ENCODE measurements at places on chromosomes 1 and 21. TPM values are rescaled to one million over a fixed set of nuclear protein-coding genes. Genes with fewer than 3 reads are reported as not detected.

KCNQ4 gene
- total RNA-seq = not detected

OPRD1 gene
- not detected for total RNA-seq

TMEM81 gene
- 1.2 TPM for total RNA-seq

MAGI3 gene
- 15.6 TPM for total RNA-seq

HNRNPCL1 gene
- total RNA-seq = not detected

RIMKLA gene
- under 0.01 TPM for total RNA-seq

ALPL gene
- 0.19 TPM for total RNA-seq

NR1I3 gene
- total RNA-seq = not detected

C1QB gene
- not detected for total RNA-seq

GJA4 gene
- 54.3 TPM for total RNA-seq

CGN gene
- 2.4 TPM for total RNA-seq

DNA sequence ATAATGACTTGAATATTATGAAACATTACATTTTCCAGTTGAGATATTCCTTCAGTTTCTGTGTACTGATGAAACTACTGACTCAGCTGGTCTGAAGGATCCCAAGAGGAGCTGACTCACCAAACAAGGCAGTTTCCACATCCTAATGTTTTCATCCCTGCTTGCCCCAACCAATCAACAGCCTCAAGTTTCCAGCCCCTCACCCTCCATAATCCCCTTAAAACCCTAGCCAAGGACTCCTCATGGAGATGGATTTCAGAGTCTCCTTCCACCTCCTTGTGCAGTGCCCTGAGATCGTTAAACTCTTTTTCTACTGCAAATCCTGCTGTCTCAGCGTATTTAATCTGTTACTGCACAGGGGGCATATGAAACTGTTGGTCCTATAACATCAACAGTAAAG lies 83.1 kb upstream of the HAO2 start:
- no peak for DNase-seq

- DNase-seq = peak; percentile 73
These were observed 738.8 kb downstream of the PTPRU start for GRCh38 chr1:29975036-29975694.

DNA sequence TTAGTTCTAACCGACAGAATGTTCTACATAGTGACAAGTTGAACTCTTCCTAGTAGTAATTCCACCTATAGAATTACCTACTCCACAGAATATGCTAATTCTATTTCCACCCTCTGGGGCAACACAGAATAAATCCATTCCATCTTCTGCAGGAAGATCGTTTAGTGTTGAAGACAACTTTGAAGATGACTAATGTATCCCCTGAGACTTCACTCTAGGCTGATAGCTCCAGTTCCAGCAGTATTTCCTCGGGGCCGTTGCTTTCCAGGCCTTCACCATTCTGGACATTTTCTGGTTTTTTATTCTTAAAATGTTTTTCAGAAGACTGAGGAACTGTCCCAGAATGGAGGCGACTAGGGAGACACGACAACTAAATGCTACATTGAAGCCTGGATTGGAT lies 61.0 kb upstream of the CSF1 start:
- DNase-seq = no peak

DNA sequence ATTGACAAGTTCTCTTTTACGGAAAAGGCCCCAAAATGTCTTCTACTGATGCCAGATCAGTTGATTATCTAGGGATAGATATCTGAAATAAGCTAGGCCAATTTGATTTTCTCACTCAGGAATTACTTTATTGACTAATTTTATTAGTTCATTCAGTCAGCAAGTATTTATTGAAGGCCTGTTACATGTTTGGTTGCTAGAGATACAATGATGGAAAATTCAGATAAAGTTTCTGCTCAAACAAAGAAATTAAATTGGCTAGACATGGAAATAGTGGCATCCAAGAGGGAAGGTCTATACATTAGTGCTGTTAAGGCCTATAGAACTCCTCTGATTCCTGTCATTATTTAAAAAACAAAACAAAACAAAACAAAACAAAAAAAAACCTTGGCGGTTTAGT lies 56.5 kb downstream of the HS2ST1 start:
- DNase-seq = no peak

GRCh38 chr1:160628799-160629263 lies 18.0 kb downstream of the SLAMF1 start:
- DNase-seq = no peak

- DNase-seq = no peak
These were observed 105.5 kb upstream of the CACYBP start for GRCh38 chr1:174894117-174894762.

DNA sequence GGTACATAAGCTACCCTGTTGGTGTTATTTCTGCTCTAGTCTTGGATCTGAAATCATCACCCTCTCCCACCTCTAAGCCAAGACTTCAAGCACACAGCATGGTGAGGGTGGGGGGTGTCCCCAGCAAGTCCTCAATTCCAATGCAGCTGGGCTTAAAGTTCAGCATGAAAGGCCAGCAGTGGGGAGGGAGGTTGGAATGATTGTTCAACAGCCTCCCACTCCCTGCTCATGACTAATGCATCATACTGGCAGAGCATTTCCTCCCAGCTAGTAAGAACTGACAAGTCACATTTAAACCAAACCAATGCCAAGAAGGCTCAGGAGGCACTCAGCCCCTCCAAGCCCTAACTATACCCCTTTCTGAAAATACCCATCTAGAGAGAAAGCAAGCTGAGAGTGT lies 50.1 kb downstream of the TIAM1 start:
- DNase-seq = peak; percentile 71

GRCh38 chr21:33522953-33523349 lies 19.0 kb downstream of the GART start:
- no peak for DNase-seq

DNA sequence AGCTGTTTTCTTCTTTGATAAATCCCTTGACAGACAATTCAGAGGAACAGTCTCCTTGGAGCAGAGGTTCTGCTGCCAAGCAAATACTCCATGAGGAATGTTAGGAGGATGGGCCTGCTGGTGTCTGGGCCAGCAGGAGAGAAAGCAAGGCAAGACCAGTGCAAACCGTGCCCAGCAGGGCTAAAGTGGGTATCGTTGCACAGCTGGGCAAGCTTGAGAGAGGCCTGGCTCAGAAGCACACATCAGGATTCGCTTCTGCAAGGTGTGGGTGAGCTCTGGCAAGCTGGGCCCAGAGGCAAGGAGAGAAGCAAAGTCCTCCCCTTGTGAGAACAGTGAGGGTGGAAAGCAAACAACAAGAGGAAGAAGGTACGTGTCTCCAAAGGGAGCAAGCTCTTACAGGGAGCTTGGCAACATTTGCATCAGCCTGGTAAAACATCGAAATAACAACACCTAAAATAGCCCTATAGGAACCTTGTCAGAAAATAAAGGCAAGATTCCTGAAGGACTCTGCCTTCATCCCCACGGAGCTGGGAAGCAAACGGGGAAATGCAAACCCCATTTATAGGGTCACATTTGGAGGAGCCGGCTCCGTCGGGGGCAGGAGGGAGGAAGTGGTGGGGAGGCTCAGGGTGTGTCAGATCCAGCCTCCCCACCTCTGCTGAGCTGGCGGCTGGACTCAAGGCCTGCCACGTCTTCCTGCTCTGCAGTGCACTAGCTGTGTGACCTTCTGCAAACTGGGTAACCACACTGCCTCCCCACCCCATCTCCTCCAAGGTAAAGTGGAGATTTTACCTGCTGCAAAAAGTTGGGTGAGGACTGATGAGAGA lies 62.3 kb upstream of the HIVEP3 start:
- DNase-seq = no peak

DNA sequence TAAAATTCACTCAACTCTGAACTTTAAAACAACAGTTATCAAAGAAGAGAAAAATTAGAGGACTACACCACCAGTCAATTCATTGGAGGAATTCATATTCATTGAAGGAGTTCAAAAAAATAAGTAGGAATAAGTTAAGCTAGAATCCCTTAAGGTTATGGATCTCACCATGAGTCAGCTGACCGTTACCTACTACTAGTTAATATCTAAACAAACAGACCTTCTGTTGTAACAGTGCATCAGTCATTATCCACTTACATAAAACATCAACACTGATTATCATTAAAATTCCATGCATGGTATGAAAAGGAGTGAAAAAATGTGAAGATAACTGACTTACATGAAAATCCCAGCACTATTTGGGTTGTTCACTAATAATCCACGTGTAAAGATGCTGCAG lies 44.9 kb downstream of the FOXJ3 start:
- DNase-seq = no peak

- no peak for DNase-seq
These were observed 6.7 kb upstream of the CTSS start for GRCh38 chr1:150772326-150772725.

DNA sequence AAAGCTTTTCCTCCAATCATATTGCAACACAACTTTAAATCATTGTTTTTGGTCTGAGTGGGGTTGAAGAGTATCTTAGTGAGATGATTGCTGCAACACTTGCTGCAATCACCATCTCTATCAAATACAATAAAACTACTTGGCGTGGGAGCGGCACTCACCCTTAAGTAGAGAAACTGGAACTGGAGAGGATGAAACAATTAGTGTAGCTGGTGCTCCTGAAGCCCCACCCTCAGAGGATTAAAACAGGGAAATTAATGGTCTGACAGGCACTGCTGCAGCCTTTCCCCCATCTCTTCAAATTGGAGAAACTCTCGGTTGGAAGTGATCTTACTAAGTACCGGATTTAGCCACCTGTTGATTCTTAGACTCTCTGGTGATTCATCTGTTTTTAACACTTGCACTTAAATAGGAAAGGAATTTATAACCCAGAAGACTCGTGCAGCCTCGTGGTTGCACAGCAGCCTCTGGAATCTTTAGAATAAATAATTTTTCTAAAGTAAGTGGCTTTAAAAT lies 80.5 kb upstream of the KIF26B start:
- DNase-seq = peak; percentile 11

DNA sequence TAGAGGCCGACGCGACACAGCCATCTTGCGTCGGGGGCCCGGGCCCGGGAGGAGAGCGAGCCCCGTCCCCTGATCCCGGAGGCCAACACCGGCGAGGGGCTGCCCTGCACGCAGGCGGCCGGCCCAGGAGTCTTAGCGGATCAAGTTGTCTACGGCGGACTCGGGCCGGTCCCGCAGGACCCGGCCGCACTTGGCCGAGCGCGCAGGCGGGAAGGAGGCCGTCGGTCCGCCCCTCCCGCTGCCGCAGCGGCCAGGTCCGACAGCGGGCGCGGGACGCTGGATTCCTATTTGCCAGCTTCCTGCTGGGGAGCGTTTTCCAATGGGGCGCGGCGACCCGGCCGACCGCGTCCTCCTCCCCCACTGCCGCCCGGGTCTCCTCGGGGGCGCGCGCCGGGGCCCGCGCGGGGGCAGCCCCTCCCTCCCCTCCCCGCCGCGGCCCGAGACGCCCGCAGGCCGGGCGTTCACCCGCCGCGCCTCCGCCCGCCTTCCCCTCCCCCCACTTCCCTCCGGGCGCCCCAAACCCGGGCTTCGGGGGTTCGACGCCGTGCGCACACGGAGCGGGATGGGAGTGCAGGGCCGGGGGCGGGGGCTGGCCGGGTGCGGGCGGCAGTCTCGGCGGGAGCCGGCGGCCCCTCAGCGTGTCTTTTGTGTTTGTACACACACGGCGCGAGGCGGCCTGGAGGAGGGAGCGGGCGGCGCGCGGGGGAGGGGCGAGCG lies 517 bp upstream of the H3-3A start:
- DNase-seq = peak; percentile 86

- no peak for DNase-seq
These were observed 152.1 kb downstream of the AK5 start for GRCh38 chr1:77433934-77434333.

DNA sequence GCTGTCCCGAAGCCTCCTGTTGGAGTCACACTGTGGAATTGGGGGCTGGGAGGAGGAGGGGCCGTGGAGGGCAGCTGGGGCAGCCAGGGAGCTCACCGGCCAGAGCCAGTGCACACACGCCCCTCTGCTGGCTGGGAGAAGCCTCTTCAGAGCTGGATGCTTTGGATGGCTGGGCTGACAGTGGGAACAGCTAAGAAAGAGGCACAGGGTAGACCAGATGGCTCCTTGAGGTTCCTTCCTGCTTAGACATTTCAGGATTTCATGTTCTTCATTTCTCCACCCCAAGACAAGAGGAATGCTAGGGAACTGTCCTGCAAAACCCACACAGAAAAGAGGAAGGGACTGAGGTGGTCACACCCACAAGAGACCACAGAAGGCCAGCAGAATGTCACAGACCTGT lies 254.8 kb upstream of the VAMP3 start:
- DNase-seq = no peak

DNA sequence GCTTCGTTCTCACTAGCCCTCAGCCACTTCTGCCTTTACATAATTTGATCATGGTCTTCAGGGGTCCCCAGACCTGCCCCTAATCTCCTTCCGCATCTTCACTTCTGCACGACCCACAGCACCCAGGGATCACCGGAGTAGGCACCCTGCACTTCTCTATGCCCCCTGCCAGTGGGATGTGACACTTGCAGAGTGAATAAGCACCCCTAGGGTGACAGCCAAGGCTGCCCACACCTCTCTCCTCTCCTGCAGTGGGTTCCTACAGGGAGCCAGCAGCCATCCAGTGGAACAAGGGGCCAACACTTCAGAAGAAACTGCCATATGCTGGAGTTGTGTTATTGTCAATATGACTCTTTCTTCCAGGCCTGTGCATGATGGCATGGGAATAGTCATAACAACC lies 58.0 kb upstream of the CTPS1 start:
- no peak for DNase-seq

DNA sequence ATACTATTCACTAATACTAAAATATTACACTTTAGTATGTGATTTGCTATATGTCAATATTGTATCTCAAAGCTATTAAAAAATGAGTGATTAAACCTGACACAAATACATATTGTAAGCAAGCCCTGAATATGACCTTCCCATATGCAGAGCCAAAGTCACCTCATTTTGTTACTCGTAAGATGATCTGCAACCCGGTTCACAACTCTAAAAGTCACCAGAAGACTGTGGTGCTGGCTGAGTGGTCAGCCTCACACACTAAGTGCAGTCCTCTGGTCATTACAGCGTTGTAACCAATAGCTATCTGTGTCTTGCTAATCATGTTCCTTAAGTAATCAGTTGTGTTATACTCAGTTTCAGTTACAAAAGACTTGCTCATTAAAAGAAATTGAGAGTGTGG lies 197.5 kb upstream of the L1TD1 start:
- DNase-seq = no peak

DNA sequence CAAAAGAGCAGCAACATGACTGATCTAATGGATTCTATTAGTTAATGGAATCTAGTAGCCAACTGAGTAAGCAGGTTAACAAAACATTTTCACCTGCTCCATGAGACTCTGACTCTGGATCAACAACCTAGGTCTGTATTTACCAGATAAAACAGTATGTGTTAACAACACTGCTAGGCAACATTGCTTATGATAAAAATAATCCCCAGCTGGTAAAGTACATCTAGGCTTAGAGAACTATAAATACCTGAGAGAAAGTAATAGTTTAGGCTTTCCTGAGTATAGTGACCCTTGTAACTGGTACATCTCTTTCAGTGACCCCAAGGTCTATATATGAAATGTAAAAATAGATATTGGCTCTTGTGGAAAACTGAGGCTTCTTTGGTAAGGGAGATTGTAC lies 73.6 kb upstream of the TBX15 start:
- DNase-seq = no peak

GRCh38 chr1:10051656-10052055 lies 18.9 kb downstream of the UBE4B start:
- no peak for DNase-seq

DNA sequence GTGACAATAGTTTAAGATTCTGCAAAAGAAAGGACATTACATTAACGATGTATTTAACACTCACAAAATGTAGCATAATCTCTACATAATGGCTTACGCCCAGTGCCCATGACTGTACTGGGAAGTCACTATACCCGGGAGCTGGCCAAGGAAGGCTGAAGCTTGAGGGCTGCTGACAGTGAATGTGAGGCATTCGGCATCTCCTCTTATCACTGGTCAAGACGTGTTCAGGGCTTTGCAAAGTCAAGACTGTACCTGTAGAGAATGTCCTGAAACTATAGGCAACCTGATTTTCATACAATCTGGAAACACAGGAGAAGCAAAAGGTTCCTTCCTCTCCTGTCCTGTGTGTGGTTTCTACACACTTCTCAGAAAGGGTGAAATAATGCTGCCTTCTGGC lies 12.7 kb upstream of the IFNGR2 start:
- no peak for DNase-seq

All from dermis blood vessel endothelial cell (primary cell).